T-helper 1 cell (primary cell): ENCODE measurements at places on chromosomes 12 and 14.

DNA sequence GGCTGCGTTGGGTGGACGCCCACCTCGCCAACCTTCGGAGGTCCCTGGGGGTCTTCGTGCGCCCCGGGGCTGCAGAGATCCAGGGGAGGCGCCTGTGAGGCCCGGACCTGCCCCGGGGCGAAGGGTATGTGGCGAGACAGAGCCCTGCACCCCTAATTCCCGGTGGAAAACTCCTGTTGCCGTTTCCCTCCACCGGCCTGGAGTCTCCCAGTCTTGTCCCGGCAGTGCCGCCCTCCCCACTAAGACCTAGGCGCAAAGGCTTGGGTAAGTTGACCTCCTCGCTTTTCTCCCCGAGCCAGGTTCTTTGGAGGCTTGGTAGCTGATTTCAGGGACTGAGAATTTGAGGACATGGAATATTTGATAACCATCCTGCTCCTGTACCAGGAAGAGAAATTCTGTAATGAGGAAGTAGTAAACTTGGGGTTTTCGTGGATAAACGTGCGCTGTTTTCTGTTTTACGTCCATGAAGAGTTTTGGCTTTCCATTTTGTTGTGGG is 530 bp downstream of the APAF1 start:
- DNase-seq = no peak

DNA sequence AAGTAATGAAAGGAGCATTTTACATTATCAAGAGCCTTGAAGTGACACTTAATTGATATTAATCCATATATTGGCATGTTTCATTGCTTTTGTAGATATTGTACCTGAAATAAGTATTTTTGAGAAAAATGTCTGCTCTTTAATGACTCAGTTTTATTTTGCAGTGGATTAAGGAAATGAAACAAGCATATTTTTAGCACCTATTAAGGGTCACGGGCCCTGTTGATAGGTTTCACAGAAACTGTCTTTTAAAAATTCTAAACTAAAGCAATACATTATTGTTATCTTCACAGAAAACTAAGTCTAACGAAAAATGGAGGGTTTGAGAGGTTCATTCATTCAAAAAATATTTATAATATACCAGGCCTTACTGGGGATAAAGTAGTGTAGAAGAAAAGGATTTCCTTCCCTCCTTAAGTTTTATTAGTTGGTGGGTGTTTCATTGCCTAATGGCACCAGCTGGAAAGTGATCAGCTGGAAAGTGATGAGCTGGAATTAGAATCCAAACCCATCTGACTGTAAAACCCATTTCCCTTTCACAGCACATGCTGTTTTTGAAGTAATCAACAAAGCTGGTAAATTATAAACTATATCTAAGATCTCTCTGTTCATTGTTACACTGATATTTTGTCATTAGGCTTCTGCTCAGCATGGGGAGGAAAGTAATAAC is 54.2 kb downstream of the PTPRQ start:
- no peak for DNase-seq

DNA sequence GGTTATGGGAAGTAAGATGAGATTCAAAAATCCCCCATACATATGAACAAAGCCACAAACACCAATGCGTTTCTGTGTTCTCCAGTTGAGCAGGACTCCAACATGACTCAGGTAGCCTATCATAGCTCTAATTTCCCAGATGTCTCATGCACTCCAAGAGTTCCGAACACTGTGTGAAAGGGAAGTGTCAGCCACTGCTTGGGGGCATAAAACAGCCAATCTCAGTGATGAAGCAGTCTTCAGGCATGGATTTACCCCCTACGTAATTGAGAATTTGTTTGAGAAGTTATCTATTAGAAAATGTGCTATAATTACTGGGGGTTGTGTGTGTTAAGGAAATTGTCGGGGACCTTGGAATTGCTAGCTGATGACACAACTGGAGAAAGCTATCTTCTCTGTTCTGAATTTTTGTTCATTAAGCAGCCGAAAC is 153.9 kb upstream of the AVPR1A start:
- no peak for DNase-seq

DNA sequence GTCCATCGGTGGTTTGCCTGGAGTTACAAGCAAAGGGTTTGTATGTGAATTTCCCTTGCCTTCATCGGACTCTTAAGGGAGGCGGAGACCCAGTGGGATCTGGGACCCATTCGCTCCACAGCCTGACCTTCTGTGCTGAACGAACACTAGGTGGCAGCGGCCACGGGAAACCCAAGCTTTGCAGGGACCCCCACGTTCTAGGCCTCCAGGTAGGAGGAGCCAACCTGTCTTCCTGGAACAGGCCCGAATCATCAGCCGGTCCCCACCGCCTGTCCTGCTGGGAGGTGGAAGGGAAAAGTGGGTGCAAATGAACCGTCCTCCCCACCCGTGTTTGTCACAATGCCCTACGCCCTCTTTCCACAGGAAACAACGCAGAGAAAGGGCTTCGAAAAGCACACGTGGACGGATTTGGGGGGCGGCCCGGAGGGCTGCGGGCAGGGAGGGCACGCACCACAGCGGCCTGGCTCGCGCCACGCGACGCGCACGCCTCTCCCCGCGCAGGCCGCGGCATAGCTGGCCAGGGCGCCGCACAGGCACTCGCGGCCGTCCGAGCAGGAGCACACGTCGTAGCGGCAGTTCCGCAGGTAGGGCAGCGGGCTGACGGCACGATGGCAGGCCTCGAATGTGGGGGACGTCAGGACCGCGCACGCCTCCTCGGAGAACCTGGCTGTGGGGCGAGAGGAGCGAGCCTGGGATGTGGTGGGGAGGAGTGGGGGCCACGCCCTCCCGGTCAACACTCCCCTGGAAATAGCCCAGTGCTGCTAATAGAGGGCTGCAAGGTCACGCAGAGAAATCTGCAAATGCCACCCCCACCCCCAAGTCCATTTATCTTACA is 67.8 kb downstream of the VWF start:
- no peak for DNase-seq

- no peak for DNase-seq
These were observed 3.3 kb downstream of the FAR2 start for GRCh38 chr12:29152223-29152868.

GRCh38 chr12:112473056-112473455 is 54.3 kb downstream of the PTPN11 start:
- no peak for DNase-seq

GRCh38 chr14:31566456-31566855 is 5.3 kb downstream of the NUBPL start:
- no peak for DNase-seq
